ENCODE measurements at places on chromosomes 5 and 9.

- no peak for DNase-seq
Measured at GRCh38 chr9:70412832-70413463, 1.5 kb downstream of the KLF9 start.

GRCh38 chr5:1002836-1003235 lies 5.8 kb upstream of the NKD2 start:
- DNase-seq, result no peak

GRCh38 chr5:119527351-119527750 lies 75.1 kb downstream of the HSD17B4 start:
- DNase-seq, result peak; percentile 35

GRCh38 chr5:52665559-52665958 lies 122.2 kb upstream of the ITGA1 start:
- no peak for DNase-seq

DNA sequence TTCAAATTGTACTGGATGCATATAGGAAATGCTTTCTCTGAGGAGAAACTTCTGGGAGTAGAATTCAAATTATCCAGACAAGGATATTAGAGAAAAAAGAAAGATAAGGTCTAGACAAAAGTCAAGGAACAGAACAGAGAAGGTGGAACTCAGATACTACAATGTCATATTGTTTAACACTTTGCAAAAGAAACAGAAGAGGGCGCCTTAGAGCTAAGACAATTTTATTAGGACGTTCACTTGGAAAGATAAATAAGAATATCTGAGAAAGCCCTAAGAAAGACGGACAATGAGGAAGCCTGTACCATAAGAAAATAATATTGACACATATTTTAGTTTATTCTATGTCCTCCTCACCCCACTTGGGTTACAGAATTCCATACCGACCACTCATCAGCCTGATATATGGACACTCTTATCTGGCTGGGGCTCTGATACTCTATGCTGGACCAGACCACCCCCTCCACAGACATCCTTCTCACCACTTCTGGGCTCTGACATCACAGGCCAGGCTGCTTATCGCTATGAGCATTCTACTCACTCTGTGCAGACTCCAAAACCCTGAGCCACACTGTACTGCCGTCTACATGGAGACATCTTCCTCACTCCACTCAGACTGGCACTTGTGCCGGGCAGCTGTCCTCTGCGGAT lies 9.1 kb upstream of the AK3 start:
- DNase-seq, result peak; percentile 32

DNA sequence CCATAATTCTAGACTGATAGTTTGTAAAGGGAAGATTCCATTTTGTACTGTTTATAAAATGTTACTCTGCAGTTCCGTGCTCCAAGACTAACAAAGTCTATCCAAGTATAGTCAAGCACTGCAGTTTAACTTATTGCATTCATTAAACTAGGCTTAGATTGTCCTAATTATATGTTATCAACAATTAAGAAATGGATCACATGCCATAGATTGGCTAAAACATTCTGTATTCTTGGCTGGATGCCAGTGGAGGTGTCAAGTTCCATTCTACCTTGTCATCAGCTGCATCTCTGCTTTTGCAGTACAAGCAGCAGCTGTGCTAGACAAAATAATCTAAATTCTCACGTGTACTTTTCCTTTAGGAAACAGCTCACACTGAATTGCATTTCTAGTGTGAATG lies 69.4 kb upstream of the MEF2C start:
- no peak for DNase-seq

- no peak for DNase-seq
Measured at GRCh38 chr9:81669866-81670265, 19.5 kb downstream of the TLE1 start.

DNA sequence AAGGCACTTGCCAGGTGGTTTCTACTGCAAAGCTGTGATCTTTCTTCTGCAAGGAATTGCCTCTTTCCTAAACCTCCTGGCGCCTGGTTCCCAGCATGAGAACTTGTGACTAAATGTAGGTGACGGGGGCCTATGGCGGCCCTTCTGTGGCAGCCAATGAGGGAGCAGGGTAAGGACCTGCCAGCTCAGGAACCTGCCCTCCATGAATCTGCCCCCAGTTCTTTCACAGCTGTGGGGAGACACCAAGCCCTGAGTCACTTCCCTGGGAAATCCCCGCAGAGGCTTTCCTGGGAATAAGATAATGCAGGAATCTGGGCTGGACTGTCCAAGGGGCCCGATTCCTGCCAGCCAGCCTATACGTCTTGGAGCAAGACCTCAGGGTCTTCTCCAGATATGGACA lies 56.7 kb upstream of the CTNNA1 start:
- DNase-seq, result no peak

DNA sequence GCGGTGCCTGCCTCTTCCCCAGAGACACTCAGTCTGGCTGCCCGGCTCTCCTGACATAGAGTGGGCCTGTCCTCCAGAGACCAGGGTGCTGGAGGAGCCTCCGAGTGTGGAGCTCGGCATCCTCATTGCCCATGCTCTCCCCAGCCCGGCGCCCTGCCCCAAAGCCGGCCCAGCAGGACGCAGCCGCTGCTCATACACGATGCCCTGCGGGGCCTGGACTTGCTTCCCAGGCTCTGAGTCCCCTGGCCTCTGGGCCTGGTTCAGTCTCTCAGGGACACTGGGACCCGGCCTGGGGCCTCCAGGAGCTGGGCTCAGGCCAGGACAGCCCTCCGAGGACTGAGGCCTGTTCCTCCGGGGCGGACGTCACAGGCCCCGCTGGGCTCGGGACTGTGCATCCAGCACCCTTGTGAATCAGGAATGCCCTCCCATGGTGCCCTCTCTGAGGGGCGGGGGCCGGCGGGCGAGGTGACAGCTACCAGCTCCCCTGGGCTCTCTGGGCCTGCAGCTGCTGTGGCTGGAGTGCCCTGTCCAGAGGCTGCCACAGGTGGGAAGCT lies 23.2 kb downstream of the TPPP start:
- DNase-seq, result no peak

DNA sequence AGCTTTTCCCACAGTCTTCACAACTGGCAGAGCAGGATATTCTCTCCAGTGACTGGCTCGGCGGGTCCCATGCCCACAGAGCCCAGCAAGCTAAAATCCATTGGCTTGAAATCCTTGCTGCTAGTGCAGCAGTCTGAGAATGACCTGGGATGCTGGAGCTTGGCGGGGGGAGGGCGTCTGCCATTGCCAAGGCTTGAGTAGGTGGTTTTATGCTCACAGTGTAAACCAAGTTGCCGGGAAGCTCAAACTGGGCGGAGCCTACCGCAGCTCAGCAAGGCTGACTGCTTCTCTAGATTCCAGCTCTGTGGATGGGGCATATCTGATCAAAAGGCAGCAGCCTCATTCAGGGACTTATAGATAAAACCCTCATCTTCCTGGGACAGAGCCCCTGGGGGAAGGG lies 194.1 kb downstream of the CCDC171 start:
- no peak for DNase-seq

- no peak for DNase-seq
Measured at GRCh38 chr9:110058304-110058953, 149.5 kb downstream of the C9orf152 start.

DNA sequence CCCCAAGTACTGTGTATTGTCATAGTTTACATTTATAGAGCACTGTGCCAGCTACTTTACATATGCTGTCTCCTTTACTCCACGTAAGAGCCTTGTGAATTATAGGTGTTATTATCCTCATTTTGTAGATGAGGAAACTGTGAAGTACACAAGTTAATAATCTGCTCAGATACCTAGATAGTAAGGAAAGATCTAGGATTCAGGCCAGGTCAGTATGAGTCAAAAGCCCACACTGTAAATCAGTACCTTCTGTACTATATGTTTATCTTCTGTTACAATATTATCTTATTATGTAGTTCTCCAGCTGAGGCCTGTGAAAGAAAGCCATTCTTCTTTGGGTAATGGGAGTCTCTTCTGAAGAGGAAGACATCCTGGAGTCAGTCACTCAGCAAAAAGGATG lies 72.4 kb upstream of the TLX3 start:
- no peak for DNase-seq

DNA sequence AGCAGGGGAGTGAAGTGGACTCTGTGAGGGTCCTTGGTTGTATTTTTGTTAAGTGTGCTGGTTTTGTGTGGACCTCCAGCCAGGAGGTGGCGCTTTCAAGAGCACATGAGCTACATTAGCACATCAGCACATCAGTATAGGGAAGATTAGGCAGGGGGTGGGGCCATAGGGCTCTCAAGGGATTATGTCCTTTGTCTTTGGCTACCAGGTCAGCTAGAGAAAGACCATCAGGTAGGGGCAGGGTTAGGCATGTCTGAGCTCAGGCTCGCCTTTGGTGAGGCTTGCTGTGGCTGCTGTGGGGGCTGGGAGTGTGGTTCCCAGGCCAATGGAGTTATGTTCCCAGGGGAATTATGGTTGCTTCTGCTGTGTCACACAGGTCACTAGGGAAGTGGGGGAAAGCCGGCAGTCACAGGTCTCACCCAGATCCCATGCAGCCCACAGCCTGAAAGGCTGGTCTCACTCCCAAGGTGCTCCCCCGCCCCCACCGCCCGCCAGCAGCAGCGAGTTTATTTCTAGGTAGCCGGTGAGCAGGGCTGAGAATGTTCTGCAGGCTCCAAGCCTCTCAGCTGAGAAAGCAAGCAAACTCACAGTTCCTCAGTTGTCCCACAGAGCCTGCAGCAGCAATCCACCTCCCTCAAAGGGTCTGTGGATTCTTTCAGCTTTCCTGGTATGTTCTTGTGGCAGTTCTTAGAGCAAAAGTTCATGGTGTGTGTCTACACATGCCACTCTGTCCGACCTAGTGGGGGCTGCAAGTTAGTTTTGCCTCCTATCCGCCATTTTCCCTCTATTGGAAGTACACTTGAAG lies 13.7 kb downstream of the OR1J1 start:
- no peak for DNase-seq

GRCh38 chr9:131585375-131585774 lies 40.1 kb downstream of the PRRT1B start:
- DNase-seq, result no peak

DNA sequence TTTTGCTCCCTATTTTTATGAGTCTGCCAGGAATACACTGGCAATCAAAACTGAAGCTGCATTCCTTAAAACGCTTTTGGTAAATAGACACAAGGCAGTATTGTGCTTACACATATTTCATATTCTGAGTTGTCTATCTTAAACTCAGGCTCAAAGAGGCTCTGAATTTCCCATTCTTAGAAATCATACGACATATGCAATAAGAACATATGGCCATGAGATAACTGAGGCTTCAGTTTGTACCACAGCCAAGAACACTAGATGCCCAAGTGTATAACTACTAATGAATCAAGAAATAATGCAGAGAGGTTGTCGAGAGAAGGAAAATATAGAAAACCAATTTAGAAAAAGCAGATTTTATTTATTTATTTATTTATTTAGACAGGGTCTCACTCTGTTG lies 357.4 kb downstream of the NDUFS4 start:
- peak; percentile 37 for DNase-seq

- no peak for DNase-seq
Measured at GRCh38 chr5:143888912-143889311, 77.0 kb downstream of the HMHB1 start.

DNA sequence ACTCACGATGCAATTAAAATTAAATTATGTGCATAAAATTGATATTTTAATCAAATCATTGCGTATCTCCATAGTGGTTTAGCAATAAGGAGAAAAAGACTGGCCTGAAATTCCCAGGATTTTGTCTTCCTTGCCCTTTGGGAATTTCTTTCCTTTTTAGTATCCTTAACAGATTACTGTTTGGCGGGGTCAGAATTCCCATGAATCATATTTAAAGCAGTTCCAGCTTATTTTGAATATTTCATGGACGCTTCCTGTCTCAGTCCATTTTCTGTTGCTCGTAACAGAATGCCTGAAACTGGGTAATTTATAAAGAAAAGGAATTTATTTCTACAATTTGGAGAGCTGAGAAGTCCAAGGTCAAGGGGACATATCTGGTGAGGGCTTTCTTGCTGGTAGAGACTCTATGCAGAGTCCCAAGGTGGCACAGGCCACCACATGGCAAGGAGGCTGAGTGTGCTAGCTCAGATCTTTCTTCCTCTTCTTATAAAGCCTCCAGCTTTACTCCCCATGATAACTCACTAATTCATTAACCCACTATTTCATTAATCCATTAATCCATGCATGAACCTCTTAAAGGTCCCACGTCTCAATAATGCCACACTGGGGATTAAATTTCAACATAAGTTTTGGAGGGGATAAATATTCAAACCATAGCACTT lies 37.8 kb downstream of the CDH6 start:
- DNase-seq, result no peak

DNA sequence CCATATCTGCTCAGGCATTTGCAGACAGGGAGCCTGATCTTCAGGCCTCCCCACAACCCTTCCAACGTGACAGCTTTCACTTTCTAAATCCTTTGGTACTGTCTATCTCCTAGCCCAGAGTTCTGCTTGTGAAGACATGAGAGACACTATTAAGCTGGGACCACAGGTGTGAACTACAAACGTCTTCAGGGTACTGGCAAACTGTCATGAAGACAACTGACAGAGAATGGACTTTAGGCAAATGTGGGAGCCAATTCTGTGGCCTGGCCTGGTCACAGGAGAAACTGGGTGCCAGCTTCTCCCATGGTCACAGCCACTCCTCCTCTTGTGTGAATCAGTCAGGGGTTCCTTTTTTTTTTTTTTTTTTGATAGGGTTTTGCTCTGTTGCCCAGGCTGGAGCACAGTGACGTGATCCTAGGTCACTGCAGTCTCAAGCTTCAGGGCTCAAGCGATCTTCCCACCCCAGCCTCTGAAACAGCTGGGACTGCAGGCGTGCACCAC lies 10.4 kb downstream of the TRIM14 start:
- DNase-seq, result no peak

- no peak for DNase-seq
Measured at GRCh38 chr9:106889061-106889590, 26.2 kb downstream of the ZNF462 start.

GRCh38 chr5:16663840-16664239 lies 47.0 kb upstream of the RETREG1 start:
- DNase-seq, result no peak

GRCh38 chr9:113628621-113629020 lies 165.1 kb downstream of the RGS3 start:
- no peak for DNase-seq

DNA sequence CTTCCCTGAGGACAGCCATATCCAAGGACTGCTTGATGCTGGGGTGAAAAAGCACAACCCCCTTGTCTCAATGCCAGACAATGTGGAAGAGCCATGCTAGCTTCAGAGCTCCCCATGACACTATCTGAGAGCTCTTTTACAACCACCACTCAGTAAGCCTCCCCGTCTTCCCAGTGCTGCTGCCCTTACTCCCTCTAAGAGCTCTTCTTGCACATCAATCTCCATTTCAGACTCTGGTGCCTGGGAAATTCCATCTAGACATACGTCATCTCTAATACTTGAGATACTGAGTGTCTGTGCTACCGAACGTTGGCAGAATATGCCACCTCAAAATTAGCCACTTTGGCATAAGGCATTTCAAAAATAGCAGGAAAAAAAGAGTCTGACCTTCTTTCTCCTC lies 94.5 kb downstream of the EDIL3 start:
- DNase-seq, result peak; percentile 10

GRCh38 chr9:127149463-127150390 lies 27.3 kb upstream of the ANGPTL2 start:
- no peak for DNase-seq

- no peak for DNase-seq
Measured at GRCh38 chr5:89024045-89024444, 141.1 kb upstream of the MEF2C start.

Data from NCI-H446 treated with DMSO at 0.1 percent for 48 hours (cell line).